Glutamatergic neuron (in vitro differentiated cells): ENCODE measurements at places on chromosomes 12 and 14. TPM values are rescaled to one million over a fixed set of nuclear protein-coding genes. Genes with fewer than 3 reads are reported as not detected.

MGAT2 gene
- total RNA-seq, result 20.6 TPM

GPRC5D gene
- not detected for total RNA-seq

STAT6 gene
- 34.4 TPM for total RNA-seq

RPL10L gene
- total RNA-seq, result not detected

DNA sequence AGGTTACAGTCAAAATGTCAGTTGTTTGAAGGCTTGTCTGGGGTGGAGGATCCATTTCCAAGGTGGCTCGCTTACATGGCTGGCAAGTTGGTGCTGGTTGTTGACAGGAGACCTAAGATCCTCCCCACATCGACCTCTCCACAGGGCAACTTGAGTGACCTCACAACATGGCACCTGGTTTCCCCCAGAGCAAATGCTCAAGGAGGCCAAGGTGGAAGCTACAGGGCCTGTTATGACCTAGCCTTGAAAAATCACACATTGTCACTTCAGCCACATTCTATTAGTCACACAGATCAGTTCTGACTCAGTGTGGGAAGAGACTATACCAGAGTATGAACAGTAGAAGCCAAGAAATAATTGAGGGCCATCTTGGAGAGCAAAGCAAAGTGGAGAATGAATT is 11.3 kb upstream of the GNG2 start:
- no peak overlapping the region for H3K27ac ChIP-seq
- peaks cover 2% of the 10 kb centered on the region for H3K27me3 ChIP-seq
- no peak for DNase-seq
- no peaks in the 10 kb centered on the region for H3K36me3 ChIP-seq

GRCh38 chr14:24058951-24059475 is 7.2 kb downstream of the CARMIL3 start:
- DNase-seq, result peak; percentile 45
- peaks cover 19% of the 10 kb centered on the region for H3K4me1 ChIP-seq
- peak overlapping the region; percentile 79 for H3K27ac ChIP-seq
- H3K36me3 ChIP-seq, result no peaks in the 10 kb centered on the region
- H3K27me3 ChIP-seq, result peaks cover 21% of the 10 kb centered on the region

DNA sequence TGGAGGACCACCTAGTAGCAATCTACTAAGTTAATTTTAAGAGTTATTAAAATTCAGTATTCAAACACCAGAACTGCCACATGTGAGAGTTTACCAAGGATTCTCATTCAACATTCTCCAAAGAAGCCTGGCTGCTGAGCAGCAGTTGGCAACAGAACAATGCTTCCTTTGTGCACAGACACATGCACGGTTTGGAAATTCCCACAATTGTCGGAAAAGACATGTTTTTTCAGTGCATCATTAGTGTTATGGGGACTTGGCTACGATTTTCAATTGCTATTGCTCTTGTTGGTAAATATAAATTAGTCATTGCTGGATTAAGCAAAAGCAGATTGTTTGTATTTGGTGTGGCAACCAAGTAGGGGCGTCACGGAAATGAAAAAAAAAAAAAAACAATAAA is 22.2 kb downstream of the ST8SIA1 start:
- no peak overlapping the region for H3K27ac ChIP-seq
- no peak overlapping the region for H3K4me3 ChIP-seq
- DNase-seq, result no peak
- peaks cover 7% of the 10 kb centered on the region for H3K4me1 ChIP-seq
- no peaks in the 10 kb centered on the region for H3K27me3 ChIP-seq

- no peak overlapping the region for H3K4me3 ChIP-seq
- H3K4me1 ChIP-seq, result peaks cover 2% of the 10 kb centered on the region
- no peak for DNase-seq
Measured at GRCh38 chr14:94153750-94154342, 20.3 kb upstream of the PPP4R4 start.

DNA sequence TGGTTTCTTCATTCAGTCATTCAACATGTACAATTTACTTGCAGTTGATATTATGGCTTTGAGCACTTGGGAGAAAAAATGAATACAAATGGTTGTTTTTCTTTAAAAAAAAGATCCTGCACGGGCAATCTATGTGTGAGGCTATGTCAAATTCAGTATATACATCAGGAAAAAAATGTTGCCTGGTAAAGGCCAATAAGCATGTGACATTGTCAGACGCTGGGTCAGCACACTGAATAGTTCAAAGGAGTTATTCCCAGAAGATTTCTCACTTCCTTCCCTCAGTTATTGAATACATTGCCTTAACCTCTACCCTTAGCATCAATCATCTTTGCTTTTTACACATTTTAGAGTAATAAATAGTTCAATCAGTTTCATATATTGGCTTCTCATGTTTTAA is 319.2 kb downstream of the NUAK1 start:
- no peaks in the 10 kb centered on the region for H3K4me1 ChIP-seq
- no peaks in the 10 kb centered on the region for H3K36me3 ChIP-seq
- H3K4me3 ChIP-seq, result no peak overlapping the region
- no peak for DNase-seq
- H3K27me3 ChIP-seq, result no peaks in the 10 kb centered on the region
- no peak overlapping the region for H3K27ac ChIP-seq

- H3K4me1 ChIP-seq, result peaks cover 17% of the 10 kb centered on the region
- H3K36me3 ChIP-seq, result no peaks in the 10 kb centered on the region
- H3K4me3 ChIP-seq, result peak overlapping the region; percentile 97
- peak overlapping the region; percentile 98 for H3K27ac ChIP-seq
- DNase-seq, result peak; percentile 73
Measured at GRCh38 chr14:90397425-90398314, 841 bp downstream of the CALM1 start.

DNA sequence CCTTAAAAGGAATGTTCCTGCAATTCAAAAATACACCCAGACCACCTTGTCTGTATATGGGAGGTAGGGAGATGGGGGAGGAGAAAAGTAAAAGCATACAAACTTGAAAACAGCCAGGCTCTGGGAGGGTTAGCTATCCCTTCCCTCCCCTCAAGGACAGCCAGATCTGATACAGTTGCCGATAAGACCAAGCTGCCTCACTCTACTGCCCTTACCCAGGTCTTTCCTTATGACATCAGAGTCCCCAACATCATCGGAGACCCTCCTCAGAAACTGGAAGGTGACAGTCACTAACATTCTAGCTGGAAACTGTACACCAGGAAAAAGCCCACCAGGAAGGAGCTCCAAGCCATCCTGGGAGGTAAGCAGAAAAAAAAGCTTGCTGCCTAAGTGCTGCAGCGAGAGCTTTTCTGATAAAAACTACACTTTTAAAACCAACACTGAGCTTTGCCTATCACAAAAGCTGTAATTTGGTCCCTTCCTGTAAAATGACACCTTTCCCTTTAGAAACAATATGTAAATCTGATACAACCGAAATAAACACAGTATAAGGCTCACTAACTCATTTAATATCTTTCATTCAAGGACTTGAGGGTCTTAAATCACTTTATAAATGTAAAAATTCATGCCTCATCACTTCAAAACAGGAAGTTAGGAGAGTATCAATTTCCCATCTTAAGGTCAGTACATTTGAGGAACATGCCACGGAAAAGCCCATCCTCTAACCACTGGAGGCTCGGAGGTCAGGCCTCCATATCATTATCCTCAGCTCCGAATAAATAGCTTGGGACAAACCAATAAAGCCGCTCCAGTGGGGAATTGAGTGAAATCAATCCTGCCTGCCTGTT is 20.4 kb upstream of the PLEKHH1 start:
- no peaks in the 10 kb centered on the region for H3K36me3 ChIP-seq
- DNase-seq, result no peak

GRCh38 chr12:77070800-77071449 is 5.6 kb upstream of the E2F7 start:
- H3K4me3 ChIP-seq, result no peak overlapping the region
- H3K36me3 ChIP-seq, result no peaks in the 10 kb centered on the region
- no peak for DNase-seq
- H3K27me3 ChIP-seq, result peaks cover 3% of the 10 kb centered on the region
- H3K4me1 ChIP-seq, result peaks cover 14% of the 10 kb centered on the region

DNA sequence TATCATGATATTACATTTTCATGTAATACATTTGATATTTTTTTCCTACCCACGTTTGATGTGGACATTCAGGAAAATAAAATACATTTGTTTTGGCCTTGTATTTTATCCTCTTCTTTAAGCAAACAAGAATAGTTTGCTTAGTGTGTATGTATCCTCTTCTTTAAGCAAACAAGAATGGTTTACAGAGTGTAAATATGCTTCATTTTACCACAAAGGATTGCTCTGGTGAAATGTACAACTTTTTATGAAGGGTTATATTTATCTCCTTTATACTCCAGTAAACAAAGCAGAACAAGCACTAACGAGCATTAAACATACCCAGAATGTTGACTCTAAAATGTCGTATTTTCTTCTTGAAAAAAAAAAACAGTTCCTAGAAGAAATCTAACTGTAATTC is 244.7 kb downstream of the KCNH5 start:
- H3K36me3 ChIP-seq, result no peaks in the 10 kb centered on the region
- no peaks in the 10 kb centered on the region for H3K4me1 ChIP-seq
- no peak overlapping the region for H3K4me3 ChIP-seq
- no peak for DNase-seq
- H3K27ac ChIP-seq, result no peak overlapping the region

GRCh38 chr12:67593041-67593440 is 55.5 kb upstream of the DYRK2 start:
- peaks cover 8% of the 10 kb centered on the region for H3K36me3 ChIP-seq
- no peaks in the 10 kb centered on the region for H3K27me3 ChIP-seq
- no peak overlapping the region for H3K27ac ChIP-seq
- no peak for DNase-seq
- H3K4me1 ChIP-seq, result peaks cover 3% of the 10 kb centered on the region

GRCh38 chr12:27094726-27095125 is 12.3 kb upstream of the C12orf71 start:
- H3K36me3 ChIP-seq, result peaks cover 5% of the 10 kb centered on the region
- H3K4me1 ChIP-seq, result peaks cover 6% of the 10 kb centered on the region

- peaks cover 11% of the 10 kb centered on the region for H3K27me3 ChIP-seq
- H3K36me3 ChIP-seq, result peaks cover 5% of the 10 kb centered on the region
- H3K27ac ChIP-seq, result no peak overlapping the region
- H3K4me3 ChIP-seq, result no peak overlapping the region
- no peak for DNase-seq
Measured at GRCh38 chr14:52018970-52019369, 29.6 kb downstream of the RTRAF start.

GRCh38 chr14:22427771-22428231 is 161.2 kb downstream of the DAD1 start:
- H3K36me3 ChIP-seq, result no peaks in the 10 kb centered on the region
- H3K4me1 ChIP-seq, result peaks cover 4% of the 10 kb centered on the region
- peaks cover 2% of the 10 kb centered on the region for H3K27me3 ChIP-seq
- DNase-seq, result no peak
- no peak overlapping the region for H3K4me3 ChIP-seq
